NCI-H1694 (cell line): ENCODE measurements at places on chromosomes 3 and 15.

GRCh38 chr3:17833786-17834559 is 91.5 kb upstream of the TBC1D5 start:
- no peak for DNase-seq

GRCh38 chr15:92647467-92648163 is 8.0 kb downstream of the FAM174B start:
- no peak for DNase-seq

GRCh38 chr3:143840636-143841035 is 7.6 kb downstream of the SLC9A9 start:
- no peak for DNase-seq

- no peak for DNase-seq
Observed at GRCh38 chr3:40494698-40495097, 11.1 kb upstream of the ZNF620 start.

DNA sequence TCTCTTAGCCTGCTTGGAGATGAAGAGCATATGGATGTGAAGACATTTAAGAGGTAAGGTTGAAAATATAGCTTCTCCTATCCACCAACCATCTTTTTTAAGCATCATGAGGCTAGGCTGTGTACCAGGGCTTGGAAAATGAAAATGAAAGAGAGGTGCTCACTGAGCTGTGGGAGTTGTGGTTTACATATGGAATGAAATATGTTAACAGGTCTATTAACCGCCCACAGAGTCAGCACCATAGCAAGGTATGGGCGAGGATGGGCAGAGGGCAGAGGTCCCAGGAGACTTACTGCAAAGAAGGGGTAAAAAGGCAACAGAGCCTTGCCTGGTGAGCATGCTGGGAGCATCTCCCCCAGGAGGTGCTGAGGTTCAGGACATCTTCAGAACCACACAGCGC is 273.1 kb downstream of the GABRG3 start:
- no peak for DNase-seq

- DNase-seq: no peak
Observed at GRCh38 chr3:57068437-57069089, 8.1 kb downstream of the SPATA12 start.

- no peak for DNase-seq
Observed at GRCh38 chr15:73464602-73465001, 21.6 kb downstream of the REC114 start.

- DNase-seq: no peak
Observed at GRCh38 chr15:22243440-22244130, 163.3 kb downstream of the OR4M2 start.

GRCh38 chr3:188796122-188796631 is 375.6 kb upstream of the TPRG1 start:
- DNase-seq: no peak

GRCh38 chr3:44831232-44831631 is 30.5 kb upstream of the TMEM42 start:
- DNase-seq: no peak

DNA sequence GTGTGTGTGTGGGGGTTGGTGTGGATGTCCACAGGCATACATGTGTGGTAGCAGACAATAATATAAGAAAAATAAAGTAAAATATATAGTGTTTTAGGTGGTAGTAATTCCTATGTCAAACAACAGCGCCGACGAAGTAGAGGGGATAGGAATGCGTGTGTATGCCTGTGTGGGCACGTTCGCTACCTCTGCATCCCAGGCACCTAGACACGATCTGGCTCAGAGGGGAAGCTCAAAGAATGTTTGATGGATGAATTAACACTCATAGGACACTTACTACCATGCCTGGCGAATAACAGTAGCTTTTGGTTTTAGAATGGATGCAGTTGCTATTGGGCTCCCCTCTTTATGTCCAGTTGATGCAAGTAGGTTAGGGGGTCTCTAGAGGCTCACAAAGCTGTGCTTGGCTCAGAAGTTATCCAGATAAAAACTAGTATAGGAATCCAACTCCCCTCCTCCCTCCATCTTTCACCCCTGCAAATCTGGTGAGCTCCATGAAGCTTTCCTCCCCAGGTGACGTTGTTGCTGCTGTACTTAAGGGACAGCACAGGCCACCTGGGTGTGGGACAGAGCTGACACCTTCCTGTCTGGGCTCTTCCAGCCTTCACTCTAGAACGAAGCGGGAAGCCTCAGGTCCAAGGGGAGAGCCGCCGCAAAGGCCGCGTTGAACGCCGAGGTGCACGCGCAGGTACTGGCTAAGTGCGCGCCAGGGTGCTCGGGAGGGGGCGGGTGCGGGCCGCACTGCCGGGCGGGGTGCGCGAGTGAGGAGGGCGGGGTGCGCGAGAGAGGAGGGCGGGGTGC is 192.6 kb upstream of the LYSMD4 start:
- DNase-seq: no peak

GRCh38 chr15:68384451-68385239 is 47.3 kb downstream of the ITGA11 start:
- no peak for DNase-seq

DNA sequence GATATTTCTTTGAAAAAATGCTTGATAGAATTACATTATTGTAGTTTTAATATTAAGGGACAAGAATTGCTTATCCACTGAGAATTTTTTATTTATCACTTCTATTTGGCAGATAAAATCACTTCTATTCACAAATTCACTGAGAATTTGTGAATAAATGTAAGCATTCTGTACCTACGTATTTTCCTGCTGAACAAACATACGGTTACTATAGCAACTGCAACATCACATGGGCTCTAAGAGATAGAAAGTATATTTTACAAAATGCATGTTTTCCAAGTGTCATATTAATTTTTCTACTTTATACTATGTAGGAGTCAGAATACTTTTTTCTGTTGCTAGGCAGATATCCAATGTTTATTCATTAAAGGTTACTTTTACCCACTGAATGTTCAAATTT is 166.2 kb downstream of the ZIC1 start:
- no peak for DNase-seq

- DNase-seq: no peak
Observed at GRCh38 chr15:33021806-33022389, 172.6 kb downstream of the FMN1 start.

DNA sequence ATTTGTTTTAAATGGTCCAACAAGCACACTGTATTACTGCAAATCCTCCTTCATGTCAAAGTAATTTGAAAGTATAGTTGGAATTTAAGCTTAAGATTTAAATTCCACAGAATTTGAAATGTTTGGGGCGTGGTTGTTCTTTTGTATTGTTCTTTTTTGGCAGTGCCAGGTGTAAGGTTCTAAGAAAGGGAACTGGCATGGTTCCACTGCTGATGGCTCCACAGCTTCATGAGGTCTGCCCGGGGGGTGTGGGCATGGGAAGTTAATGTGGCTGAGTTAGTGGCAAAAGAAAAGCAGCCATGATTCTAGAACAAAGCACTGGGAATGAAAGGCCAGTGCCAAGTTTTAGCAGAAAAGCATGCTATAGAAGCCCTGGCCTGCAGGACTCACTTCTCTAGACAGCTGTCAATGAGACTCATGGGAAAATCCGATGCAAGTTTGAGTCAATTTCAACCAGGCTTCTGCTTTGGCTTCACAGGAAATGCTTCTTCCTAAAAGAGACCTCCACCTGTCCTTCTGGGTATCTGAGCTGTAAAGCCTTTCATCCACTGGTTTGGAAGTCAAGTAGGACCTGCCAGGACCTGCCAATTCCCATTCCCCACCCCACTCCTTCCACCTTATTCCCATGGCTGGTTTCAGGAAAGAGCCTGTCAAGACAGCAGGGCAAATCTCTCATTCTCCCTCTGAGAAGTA is 18.9 kb downstream of the CDCP1 start:
- no peak for DNase-seq

DNA sequence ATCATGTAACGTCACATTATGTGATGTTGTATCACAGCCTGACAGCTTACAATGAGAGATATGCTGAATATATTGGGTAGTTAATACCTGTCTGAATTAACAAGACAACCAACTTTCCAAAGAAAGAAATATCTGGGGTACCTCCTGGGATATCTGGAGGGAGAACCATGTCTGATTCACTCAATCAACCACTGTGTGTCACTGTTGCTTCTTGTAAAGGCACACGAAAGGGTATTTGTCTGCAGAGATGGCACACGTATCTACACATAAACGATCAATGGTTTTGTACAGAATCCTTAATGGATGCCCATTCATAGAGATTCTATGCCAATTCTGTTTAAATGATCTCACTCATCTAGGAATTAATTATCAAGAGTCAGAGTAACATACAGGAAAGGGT is 252.1 kb upstream of the TMCO5A start:
- no peak for DNase-seq

- DNase-seq: no peak
Observed at GRCh38 chr3:141969711-141970110, 93.3 kb downstream of the ATP1B3 start.

- DNase-seq: no peak
Observed at GRCh38 chr15:56484287-56484686, 19.4 kb upstream of the MNS1 start.

DNA sequence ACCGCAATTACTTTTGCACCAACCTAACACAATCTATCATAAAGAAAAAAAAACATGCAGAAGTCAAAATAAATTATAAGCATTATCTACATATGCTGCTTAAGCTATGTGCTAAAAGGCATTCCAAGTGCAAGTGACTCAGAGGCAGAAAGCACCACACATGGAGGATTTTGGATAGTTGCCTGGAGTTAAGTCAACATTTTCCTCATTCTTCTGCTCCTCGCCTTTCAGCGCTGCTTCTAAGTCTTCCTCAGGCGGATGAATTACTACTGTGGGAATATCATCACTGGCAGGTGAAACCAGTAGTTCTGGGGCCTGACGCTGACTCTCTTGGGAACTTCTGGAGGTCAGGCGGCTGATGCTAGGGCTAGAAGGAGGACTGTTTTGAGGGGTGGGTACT is 53.1 kb downstream of the SLC4A7 start:
- no peak for DNase-seq

GRCh38 chr3:78076379-78076778 is 1036.5 kb downstream of the ROBO2 start:
- no peak for DNase-seq

DNA sequence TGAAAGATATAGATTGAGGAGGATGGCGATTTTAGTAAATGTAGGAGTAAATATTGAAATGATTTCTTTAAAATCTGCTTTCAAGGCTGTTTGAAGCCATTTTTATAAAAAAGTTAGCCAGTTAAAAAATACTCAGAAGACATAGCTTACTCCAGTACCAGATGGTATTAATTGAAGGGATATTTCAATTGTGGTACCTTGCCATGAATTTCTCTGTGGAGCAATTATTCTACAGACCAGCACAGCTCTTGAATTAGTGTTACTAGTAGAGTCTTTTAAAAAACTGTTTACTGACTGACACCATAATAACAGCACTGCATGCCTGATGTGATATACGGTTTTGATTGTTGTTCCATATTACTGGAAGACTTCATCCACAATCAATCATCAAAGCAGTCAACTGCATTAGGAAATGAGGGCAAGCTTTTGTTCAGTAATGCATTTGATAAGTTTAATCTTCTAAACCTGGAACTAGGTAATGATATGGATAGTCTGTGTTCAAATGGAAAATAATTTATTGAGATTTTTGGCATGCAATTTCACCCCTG is 106.4 kb downstream of the MFSD1 start:
- no peak for DNase-seq

DNA sequence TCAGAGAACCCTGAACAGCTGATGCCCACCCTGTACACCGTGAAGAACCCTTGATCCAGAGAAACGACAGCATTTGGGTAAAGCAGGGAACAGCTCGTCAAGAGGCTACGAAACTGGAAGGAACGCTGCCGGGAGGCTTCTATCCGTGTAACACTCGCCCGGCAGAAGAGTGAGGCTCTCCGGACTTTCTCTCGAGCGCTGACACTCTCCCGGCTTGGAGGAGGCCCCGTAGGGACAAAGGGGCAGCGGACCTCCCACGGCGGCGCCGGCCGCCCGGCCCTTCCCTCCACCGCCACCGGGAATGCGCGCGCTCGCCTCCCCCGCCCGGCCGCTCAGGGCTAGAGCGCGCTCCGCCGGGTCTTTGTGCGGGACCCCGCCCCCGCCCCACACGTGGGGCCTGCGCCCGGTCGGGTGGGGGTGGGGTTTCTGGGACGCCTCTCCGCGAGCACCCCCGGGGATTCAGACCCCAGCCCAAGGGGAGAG is 1.7 kb downstream of the HYAL2 start:
- no peak for DNase-seq

DNA sequence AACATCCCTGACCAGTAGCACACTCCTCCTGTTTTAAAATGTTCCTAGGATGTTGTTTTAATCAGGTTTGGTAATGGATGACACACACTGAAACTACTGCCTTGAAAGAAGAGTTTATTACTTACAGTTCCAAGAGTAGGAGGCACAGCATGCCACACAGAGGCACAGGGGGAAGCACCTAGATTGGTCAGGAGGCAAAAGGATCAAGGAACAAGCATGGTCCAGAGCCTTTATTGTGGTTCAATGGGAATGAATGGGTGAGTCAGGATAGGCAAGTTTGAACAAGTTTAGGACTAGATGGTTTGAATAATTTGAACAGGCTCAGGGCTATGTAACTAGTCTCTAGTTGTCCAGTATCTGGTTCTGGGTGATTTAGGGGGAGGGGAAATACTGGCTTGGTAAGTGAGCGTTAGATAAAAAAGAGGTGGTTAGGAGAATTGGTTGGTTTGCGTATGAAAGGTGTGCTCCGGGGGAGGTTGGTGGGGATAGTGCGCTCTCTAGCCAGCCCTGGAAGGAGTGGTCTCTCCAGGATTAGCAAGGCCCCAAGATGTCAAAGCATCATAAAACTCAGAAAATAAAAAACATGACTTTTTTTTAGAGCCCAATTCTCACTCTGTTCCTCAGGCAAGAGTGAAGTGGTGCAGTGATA is 35.1 kb downstream of the TMOD3 start:
- no peak for DNase-seq
